Ecto neural progenitor cell (in vitro differentiated cells): ENCODE measurements at places on chromosomes 6 and 20.

- DNase-seq: no peak
These were observed 110.7 kb downstream of the FIG4 start for GRCh38 chr6:109801794-109802193.

DNA sequence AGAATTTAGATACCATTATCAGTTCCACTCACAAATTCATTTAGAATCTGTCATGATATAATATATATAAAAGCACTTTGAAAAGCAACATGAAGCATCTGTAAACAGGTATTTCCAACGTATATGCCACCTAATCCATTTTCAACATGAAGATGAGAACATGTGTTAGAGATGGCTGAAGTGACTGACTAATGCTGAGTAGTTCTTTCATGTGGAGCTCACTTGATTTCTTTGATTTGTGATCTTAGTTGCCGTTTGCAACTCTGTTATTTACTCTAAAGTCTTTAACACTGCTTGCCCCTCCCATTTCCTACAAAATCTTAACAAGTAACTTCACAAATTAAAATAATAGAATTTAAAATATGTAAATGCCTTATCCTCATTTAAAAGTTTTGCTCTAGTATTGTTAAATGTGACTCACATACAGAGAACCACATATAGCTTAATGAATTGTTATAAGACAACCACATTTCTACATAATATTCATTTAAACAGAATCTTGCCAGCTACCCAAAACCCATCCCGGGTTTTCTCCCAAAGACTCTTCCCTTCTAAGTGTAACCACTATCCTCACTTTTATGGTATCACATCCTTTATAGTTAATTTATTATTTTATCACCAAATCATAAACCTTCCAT, 78.3 kb downstream of the ME1 start:
- DNase-seq: no peak

GRCh38 chr6:167996424-167997199, 859 bp upstream of the KIF25 start:
- peak; percentile 49 for DNase-seq

- DNase-seq: no peak
These were observed 489.6 kb downstream of the BMP2 start for GRCh38 chr20:7257099-7257498.

- no peak for DNase-seq
These were observed 16.9 kb downstream of the KCNK15 start for GRCh38 chr20:44762466-44763140.
